ENCODE measurements at places on chromosomes 1 and 21.

- peak overlapping the region; percentile 62 for H3K4me3 ChIP-seq
- peaks cover 14% of the 10 kb centered on the region for H3K27me3 ChIP-seq
- H3K36me3 ChIP-seq, result no peaks in the 10 kb centered on the region
- no peak for DNase-seq
- H3K4me1 ChIP-seq, result peaks cover 15% of the 10 kb centered on the region
Measured at GRCh38 chr1:40782371-40782956, 1.1 kb upstream of the KCNQ4 start.

- no peaks in the 10 kb centered on the region for H3K4me1 ChIP-seq
- H3K27ac ChIP-seq, result no peak overlapping the region
Measured at GRCh38 chr21:42079939-42080787, 9.0 kb downstream of the UMODL1 start.

DNA sequence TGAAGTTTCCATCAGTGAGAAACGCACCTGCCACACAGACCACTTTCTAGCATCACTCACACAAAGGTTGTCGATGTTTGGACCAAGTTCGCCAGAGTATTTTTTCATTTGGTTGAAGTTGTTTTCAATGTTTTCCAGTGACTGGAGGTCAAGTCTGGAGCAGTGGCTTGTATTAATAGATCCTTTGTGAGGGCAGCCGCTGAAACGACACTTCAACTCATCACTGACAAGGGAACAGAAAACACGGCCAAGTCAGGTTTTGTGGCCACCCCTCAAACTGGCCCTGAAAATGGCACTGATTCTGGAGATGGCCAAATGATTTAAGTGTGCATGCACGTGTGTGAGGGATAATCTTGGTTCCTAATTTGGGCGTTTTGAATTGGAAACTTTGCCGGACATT lies 675.6 kb downstream of the SMYD3 start:
- no peak overlapping the region for H3K4me3 ChIP-seq
- no peak for DNase-seq
- H3K27ac ChIP-seq, result no peak overlapping the region
- H3K27me3 ChIP-seq, result no peaks in the 10 kb centered on the region
- no peaks in the 10 kb centered on the region for H3K36me3 ChIP-seq

DNA sequence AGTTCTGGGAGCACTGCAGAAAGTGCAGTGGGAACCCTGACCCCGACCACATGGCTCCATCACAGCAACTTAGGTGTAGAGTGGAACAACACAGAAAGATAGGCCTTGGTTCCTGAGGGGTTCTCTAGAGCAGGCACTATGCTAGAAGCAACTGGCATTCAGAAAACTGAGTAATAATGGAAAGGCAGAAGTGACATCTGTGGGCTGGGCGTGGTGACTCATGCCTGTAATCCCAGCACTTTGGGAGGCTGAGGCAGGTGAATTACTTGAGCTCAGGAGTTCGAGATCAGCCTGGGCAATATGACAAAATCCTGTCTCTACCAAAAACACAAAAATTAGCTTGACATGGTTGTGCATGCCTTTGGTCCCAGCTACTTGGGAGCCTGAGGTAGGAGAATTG lies 5.3 kb downstream of the MRPS15 start:
- no peaks in the 10 kb centered on the region for H3K27me3 ChIP-seq
- peaks cover 84% of the 10 kb centered on the region for H3K36me3 ChIP-seq
- H3K4me1 ChIP-seq, result peaks cover 8% of the 10 kb centered on the region
- H3K4me3 ChIP-seq, result no peak overlapping the region
- no peak overlapping the region for H3K27ac ChIP-seq
- no peak for DNase-seq

- no peaks in the 10 kb centered on the region for H3K27me3 ChIP-seq
- no peaks in the 10 kb centered on the region for H3K36me3 ChIP-seq
- peak overlapping the region; percentile 32 for H3K27ac ChIP-seq
- peaks cover 71% of the 10 kb centered on the region for H3K4me1 ChIP-seq
Measured at GRCh38 chr1:231337043-231337471, 595 bp downstream of the EXOC8 start.

DNA sequence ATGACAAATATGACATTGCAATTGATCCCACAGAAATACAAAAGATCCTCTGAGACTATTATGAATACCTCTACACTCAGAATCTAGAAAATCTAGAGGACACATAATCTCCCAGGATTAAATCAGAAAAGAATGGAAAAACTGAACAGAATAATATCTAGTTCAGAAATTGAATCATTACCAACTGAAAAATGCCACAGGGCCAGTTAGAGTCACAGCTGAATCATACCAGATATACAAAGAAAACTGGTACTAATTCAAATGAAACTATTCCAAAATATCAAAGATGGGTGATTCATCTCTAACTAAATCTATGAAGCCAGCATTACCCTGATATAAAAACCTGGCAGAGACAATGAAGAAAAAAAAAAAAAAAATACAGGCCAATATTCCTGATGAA lies 149.3 kb downstream of the BRINP3 start:
- no peak overlapping the region for H3K4me3 ChIP-seq
- no peaks in the 10 kb centered on the region for H3K36me3 ChIP-seq
- H3K27me3 ChIP-seq, result no peaks in the 10 kb centered on the region
- H3K4me1 ChIP-seq, result no peaks in the 10 kb centered on the region
- no peak for DNase-seq

GRCh38 chr1:66549017-66549416 lies 15.1 kb downstream of the SGIP1 start:
- H3K27me3 ChIP-seq, result no peaks in the 10 kb centered on the region
- DNase-seq, result no peak
- H3K4me3 ChIP-seq, result no peak overlapping the region
- H3K27ac ChIP-seq, result no peak overlapping the region

GRCh38 chr1:111754984-111755330 lies 744 bp upstream of the DDX20 start:
- H3K4me1 ChIP-seq, result peaks cover 11% of the 10 kb centered on the region
- peak; percentile 36 for DNase-seq
- peak overlapping the region; percentile 68 for H3K4me3 ChIP-seq
- H3K27me3 ChIP-seq, result no peaks in the 10 kb centered on the region

GRCh38 chr1:170866646-170867045 lies 68.7 kb upstream of the MROH9 start:
- no peaks in the 10 kb centered on the region for H3K36me3 ChIP-seq
- H3K27me3 ChIP-seq, result no peaks in the 10 kb centered on the region
- no peaks in the 10 kb centered on the region for H3K4me1 ChIP-seq
- DNase-seq, result no peak
- H3K27ac ChIP-seq, result no peak overlapping the region

GRCh38 chr21:34690793-34691175 lies 22.0 kb downstream of the CLIC6 start:
- no peak for DNase-seq
- no peak overlapping the region for H3K4me3 ChIP-seq
- no peaks in the 10 kb centered on the region for H3K36me3 ChIP-seq
- peaks cover 18% of the 10 kb centered on the region for H3K4me1 ChIP-seq
- H3K27me3 ChIP-seq, result no peaks in the 10 kb centered on the region

DNA sequence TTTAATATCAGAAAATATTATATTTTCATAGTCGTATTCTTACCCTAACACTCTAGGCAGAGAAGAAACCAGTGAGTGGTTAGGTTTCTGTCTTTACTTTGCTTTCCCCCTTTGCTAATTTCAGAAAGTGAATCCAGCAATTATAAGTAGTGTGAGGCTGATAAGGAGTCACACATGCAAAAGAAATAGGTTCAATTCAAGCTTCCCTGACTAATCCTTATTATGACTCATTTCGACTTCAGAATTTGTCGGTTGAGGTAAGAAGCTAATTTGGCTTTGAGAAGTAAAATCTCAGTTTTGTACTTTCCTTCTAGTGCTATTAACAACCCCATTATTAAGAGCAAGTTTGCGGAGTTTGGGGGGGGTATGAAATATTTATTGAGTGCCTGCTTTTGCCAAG lies 22.4 kb downstream of the ESRRG start:
- H3K27ac ChIP-seq, result no peak overlapping the region
- no peak overlapping the region for H3K4me3 ChIP-seq
- DNase-seq, result no peak
- no peaks in the 10 kb centered on the region for H3K27me3 ChIP-seq

GRCh38 chr1:185016880-185017279 lies 28.5 kb upstream of the RNF2 start:
- no peaks in the 10 kb centered on the region for H3K27me3 ChIP-seq
- H3K27ac ChIP-seq, result no peak overlapping the region
- H3K4me3 ChIP-seq, result no peak overlapping the region
- no peak for DNase-seq
- no peaks in the 10 kb centered on the region for H3K4me1 ChIP-seq

GRCh38 chr1:244614113-244614836 lies 38.7 kb upstream of the DESI2 start:
- no peak overlapping the region for H3K4me3 ChIP-seq
- no peaks in the 10 kb centered on the region for H3K27me3 ChIP-seq
- no peaks in the 10 kb centered on the region for H3K4me1 ChIP-seq
- DNase-seq, result no peak

- H3K4me3 ChIP-seq, result no peak overlapping the region
- H3K27ac ChIP-seq, result no peak overlapping the region
- H3K36me3 ChIP-seq, result no peaks in the 10 kb centered on the region
- no peak for DNase-seq
- no peaks in the 10 kb centered on the region for H3K27me3 ChIP-seq
Measured at GRCh38 chr1:68542586-68542985, 45.7 kb upstream of the DEPDC1 start.

- H3K4me3 ChIP-seq, result no peak overlapping the region
- H3K4me1 ChIP-seq, result peaks cover 17% of the 10 kb centered on the region
- H3K36me3 ChIP-seq, result no peaks in the 10 kb centered on the region
- H3K27me3 ChIP-seq, result no peaks in the 10 kb centered on the region
- no peak for DNase-seq
Measured at GRCh38 chr1:115156826-115157468, 67.6 kb upstream of the TSPAN2 start.

DNA sequence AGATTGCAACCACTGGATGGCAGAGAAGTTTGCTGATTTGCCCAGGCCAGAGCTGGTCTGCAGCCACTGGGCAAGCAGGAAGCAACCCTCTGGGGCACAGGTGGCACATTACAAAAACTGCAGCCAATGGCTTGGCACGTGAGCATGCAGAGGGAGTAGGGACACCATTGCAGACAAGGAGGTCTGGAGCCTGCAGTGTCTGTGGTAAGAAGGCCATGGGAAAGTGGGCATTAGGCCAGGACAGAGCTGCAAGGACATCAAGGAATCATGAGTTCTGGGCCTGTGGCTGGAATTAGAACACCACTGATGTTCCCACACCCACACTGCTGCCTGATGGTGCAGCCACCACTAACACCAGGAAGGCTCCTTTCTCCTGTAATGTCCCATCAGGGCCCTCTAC lies 113.0 kb downstream of the TSEN15 start:
- no peaks in the 10 kb centered on the region for H3K4me1 ChIP-seq
- H3K27ac ChIP-seq, result no peak overlapping the region
- DNase-seq, result no peak

- no peaks in the 10 kb centered on the region for H3K4me1 ChIP-seq
- H3K27me3 ChIP-seq, result no peaks in the 10 kb centered on the region
Measured at GRCh38 chr1:31222176-31222575, 17.5 kb downstream of the NKAIN1 start.

All from tibial nerve (tissue), 4 donors.